ENCODE measurements at places on chromosomes 11 and 22.

- DNase-seq: no peak
Measured at GRCh38 chr11:128302425-128303186, 284.8 kb downstream of the ETS1 start.

GRCh38 chr11:532986-533585, 2.3 kb downstream of the HRAS start:
- no peak for DNase-seq

GRCh38 chr22:20106205-20106848, 9.6 kb upstream of the RANBP1 start:
- DNase-seq: no peak

DNA sequence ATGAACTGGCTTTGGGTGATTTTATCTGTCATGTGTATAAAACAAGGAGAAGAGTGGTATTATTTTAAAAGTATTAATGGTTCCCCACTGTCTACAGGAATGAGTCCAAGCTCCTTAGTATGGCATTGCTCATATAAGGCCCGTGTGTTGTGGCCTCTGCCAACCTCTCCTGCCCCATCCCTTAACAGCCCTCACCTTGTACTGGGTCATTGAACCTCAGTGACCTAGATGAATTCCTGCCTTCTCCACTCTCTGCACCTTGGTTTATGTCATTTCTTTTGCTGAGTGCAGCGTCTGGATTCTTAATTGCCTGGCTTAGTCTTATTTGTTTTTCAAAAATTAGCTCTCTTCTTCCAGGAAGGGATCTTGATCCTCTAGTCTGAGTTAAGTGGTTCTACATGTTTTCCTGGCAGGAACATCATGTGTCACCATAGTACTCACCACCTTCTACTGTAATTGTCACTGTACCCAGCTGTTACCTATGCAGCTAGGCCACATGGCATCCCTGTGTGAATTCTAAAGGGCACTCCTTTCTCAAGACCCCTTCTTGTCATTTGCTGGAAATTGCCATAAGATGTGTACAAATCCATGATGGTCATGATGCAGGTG, 36.2 kb upstream of the POGLUT3 start:
- DNase-seq: no peak

GRCh38 chr11:133343951-133344350, 188.3 kb downstream of the OPCML start:
- DNase-seq: peak; percentile 1

DNA sequence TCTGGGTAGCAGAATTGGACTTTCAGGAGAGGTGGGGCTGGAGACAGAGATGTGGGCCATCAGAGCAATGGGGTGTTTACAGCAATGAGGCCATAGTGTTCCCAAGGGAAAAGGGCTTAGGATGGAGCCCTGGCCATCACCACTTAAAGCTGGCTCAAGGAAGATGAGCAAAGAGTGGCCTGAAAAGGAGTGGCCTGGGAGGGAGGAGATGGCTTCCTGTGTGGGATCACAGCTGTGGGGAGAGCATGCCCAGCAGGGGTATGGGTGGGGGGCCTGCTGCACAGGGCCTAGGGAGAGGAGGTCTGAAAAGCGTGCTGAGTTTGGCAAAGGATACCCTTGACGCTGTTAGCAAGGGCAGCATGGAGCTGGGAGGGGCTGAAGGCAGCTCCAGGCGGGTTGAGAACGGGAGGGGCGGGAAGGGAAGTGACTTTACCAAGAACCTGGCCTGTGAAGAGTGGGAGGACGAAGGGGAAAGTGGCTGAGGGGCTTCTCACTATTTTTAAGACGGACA, 13.9 kb downstream of the LRRC32 start:
- no peak for DNase-seq

Measured in cardiac fibroblast (primary cell).